T47D (cell line): ENCODE measurements at places on chromosomes 2 and 18.

DNA sequence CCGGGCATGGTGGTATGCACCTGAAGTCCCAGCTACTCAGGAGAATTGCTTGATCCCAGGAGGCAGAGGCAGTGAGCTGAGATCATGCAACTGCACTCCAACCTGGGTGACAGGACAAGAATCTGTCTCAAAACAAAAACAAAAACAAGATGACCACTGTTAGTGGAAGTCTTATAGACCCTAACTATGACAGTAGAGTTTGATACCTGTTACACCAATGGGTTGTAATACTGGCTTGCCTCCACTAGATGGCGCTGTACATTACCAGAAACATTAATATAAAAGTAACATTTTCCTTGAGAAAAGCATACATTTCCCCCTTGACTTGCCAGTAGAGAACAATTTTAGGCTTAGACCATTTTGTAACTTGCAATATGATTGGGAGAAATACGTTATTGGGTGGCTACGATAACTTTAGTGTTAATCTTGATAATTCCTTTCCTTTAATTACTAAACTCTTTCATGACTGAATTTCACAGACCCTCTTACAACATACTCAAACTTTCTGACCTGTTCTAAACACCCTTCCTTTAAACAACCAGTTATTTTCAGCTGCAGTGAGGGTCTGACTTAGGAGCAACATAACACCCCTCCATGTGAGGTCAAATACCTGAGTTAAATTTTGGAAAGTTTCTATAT is 19.5 kb downstream of the SLC25A52 start:
- no peak for DNase-seq

DNA sequence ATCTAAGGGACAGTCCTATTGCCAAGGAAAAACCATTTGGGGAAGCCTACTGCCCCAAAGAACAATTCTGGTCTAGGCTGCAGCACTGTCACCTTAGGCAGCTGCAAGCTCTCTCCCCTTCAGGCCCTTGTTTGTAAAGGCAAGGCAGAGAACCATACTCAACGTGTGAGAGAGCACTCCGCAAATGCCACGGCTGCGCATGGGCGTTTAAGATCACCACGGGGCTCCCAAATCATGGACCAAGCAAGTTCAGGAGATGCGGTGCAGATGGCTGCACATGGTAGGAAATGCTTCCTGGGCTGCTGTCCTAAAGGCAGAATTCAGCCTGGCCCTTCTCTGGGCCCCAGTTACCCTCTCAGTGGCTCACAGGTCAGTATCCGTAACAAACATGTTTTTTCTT is 15.5 kb downstream of the ERFE start:
- DNase-seq: no peak

GRCh38 chr2:19942199-19942598 is 40.4 kb upstream of the TTC32 start:
- DNase-seq: no peak

GRCh38 chr2:42554392-42554791 is 14.0 kb upstream of the MTA3 start:
- no peak for DNase-seq

- DNase-seq: no peak
These were observed 275.3 kb downstream of the GALR1 start for GRCh38 chr18:77524909-77525308.

- no peak for DNase-seq
These were observed 38.4 kb downstream of the LONRF2 start for GRCh38 chr2:100283724-100284501.

GRCh38 chr2:149173220-149173619 is 134.7 kb downstream of the LYPD6B start:
- DNase-seq: no peak

DNA sequence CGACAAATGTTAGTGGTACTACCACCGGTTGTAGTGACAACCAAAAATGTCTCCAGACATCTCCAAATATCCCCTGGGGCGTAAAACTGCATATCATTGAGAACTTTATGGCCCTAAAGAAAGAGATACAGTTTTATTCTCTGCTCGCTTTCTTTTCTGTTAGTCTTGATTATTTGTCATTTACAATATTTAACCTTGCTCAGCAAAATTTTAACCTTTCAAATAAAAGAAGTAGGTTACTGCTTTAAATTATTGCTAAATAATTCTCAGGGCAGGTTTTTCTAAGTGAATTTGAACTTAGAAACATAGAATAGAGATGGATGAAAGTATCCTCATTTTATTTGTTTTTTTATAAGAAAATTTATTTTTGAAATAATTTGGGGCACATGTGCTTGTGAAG is 67.9 kb downstream of the BMPR2 start:
- no peak for DNase-seq

- DNase-seq: no peak
These were observed 16.1 kb downstream of the CEBPZ start for GRCh38 chr2:37215250-37215649.

DNA sequence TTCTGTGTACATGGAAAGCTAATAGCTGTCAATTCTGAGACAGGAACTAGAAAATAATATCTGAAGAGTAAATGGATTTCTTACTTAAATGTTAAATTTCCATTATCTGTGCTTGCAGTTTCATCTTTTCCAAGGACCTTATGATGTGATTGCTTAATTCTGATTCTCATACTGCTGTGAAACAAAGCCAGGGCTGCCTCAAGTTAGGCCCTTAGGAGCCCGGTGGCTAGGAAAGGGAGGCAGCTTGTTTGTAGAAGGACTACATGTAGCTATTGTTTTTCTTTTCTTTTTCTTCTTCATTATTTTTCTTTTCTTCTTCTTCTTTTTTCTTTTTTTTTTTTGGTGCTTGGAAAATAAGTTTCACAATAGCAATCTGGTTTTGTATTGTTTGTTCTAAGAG is 50.5 kb downstream of the XRCC5 start:
- DNase-seq: no peak

DNA sequence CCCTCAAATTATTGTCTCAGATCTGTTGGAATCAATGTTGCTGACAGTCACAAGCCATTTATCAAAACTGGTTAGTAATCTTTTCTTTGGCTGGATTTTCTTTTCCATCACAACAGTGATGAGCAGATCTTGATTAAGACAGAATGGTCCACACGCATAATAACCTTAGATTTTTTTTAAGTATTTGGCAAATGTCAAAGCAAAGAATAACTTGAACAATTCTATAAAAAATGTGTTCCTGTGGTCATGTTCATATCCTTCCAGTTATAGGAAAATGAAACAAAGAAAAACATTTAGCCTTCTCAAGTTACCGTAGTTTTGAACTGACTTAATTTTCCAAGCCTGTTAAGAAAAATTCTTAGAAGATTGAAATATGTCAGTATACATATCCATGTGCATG is 659.9 kb upstream of the ID2 start:
- DNase-seq: no peak

GRCh38 chr2:64524604-64525316 is 632 bp downstream of the AFTPH start:
- DNase-seq: peak; percentile 31
